ENCODE measurements at places on chromosomes 6 and 20.

DNA sequence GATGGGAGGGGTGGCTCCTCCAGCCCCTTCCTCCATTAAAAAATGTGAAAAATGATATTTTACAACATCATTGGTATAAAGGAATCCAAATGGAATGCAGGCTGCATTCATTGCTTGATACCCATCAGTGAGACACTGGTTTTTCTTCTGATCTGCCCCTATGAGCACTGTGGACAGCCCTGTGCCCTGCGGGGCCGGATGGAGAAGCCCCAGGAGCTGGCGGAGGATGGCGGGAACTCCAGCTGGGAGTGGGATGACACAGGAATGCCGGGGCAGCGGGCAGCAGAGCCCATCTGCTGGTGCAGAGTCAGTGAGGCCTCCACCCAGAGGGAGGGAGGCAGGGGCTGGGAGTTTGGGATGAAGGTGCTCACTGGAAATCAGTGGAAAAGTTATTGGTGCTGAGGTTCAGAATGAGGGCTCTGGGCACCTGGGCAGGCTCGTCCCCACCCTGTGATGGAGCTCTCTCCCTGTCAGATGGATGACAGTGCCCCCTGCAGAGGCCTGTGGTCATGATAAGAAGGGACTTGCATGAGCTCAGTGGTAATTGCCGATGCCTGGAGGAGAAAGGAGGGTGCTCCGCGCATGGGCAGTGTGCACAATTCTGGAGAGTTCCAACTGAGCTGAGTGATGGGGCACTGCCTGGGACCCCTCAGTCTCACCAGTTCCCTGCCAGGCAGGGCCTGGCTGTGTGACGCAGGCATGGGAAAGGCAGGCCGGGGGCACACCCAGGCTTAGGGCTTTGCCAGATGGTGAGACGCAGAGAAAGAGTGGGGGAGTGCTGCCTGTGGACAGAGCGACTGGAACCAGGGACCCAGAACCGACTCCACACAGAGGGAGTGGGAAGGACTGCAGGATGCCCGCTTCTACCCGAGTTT is 23.2 kb downstream of the CTCFL start:
- DNase-seq, result peak; percentile 72

DNA sequence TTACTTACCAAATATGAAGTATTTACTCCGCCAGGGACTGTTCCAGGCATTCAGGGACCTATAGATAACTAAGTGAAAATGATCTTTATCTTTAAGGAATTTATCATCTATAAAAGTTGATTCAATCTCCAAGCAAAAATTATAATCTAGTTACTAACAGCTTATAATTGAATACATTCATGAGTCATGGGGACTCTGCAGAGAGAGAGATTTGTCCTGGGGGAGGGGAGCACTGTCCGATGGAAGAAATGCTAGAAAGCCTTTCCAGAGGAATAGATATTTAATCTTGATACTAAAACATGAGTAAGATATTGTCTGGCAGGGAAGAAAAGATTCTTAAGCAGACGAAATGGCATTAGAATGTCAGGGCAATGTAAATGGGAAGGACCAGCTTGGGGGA is 139.3 kb downstream of the CD164 start:
- no peak for DNase-seq

GRCh38 chr6:49888742-49889431 is 22.6 kb upstream of the CRISP1 start:
- DNase-seq, result no peak

DNA sequence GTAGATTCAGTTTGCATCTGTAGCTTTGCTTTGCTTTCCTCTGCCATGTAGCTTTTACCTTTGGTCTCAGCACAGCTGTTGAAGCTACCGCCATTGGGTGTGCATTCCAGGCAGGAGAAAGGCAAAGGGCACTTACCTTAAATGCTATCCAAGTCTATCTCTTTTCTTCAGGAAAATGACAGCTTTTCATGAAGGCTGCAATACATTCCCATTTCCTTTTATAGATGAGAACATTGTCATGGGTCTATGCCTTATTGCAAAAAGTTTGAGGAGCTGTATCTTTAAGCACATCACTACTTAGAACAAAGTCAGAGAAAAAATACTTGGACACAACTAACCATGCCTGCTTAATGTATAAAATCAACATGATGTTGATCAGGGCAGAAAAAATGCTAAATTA is 266.8 kb downstream of the DOK5 start:
- DNase-seq, result no peak

GRCh38 chr20:44930517-44931168 is 20.8 kb downstream of the PABPC1L start:
- no peak for DNase-seq

DNA sequence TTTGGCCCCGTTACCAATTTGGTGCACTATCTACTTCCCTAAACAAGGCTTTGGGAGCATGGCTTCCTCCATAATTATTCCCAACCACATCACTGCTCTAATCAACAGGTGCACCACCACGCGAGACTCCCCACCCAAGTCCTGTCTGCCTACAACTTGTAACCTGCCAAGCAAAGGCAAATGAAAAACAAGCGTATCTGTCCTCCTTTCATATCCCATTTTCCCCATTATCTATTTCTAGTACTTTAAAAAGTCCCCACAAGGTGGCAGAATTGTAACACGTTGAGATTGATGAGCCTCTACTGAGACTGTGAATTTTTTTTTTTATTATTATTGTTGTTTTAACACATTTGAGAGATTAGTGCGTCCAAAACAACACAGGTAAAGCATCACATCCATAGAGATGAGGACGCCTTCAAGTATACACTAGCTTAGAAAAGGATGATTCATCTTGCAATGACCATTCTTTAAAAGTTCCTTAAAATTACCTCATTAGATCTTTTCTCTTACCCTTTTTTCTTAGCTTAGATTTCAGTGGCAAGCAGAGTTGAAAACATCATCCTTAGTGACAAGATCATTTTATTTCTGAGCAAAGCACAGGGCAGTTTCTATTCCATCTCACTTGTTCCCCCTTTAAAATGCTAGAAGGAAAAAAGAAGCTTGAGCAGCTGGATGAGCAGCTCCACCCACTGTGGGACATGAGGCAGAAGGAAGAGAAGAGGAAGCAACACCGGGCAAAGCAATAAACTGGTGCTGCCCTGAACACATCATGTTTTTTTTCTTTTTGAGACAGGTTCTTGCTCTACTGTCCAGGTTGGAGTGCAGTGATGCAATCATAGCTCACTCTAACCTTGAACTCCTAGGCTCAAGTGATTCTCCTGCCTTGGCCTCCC is 210.8 kb downstream of the ARHGAP18 start:
- no peak for DNase-seq

- DNase-seq, result no peak
Observed at GRCh38 chr6:131683479-131683878, 17.7 kb downstream of the OR2A4 start.

GRCh38 chr6:1778686-1779235 is 169.0 kb downstream of the FOXC1 start:
- no peak for DNase-seq

GRCh38 chr6:40922281-40922680 is 116.7 kb downstream of the UNC5CL start:
- DNase-seq, result no peak

DNA sequence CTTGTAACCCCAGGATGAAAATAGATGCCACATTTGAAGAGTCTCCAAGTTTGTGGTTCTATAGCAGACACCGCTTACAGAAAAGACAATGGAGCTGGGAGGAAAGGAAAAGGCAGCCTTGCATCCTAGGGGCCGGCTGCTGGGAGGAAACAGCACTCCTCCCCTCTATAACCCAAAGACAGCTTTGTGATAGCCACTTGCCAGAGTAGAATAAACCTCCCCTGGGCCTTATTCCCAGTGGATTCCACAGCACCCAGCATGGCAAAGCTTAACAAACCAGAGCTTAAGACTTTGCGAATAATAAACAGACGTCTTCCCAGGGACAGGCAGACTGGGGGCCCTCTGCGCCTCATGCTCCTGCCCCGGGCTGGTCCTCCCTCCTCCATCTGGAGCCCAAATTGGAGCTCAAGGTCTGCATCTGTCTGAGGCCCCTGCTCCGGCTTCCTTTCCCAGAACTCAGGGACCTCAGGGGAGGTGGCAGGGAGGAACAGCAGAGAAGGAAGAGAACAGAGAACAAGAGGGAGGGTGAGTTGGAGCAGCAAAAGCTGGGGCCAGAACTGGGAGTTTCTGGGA is 8.8 kb upstream of the TAF8 start:
- no peak for DNase-seq

DNA sequence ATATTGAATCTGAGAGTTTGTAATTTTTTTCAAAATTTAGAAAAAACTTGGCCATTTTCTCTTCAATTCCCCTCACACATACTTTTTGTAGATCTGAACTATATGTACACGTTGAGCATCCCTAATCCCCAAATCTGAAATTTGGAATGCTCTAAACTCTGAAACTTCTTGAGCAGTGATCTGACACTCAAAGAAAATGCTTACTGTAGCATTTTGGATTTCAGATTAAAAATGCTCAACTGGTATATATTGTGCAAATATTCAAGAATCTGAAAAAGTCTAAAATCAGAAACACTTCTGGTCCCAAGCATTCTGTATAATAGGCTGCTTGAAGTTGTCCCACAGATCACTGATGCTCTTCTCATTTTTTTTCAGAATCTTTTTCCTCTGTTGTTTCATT is 78.8 kb upstream of the ZBTB24 start:
- DNase-seq, result no peak

DNA sequence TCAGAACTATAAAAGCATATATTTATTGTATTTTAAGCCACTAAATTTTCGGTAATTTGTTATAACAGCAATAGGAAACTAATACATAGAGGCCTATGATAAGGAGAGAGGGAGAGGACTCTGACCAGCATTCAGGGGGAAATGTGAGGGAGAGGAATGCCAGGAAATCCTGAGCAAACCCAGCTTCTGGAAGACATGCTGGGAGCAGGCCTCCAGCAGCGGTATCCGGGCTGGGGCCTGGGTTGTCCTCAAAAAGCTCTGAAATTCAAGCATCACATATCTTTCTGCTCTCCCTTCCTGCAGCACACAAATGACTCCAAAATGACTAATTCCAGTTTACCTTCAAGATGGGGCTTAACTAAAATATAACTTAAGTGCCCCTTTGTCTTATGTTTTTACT is 33.4 kb upstream of the RIMS1 start:
- DNase-seq, result no peak

GRCh38 chr6:75157336-75157735 is 48.5 kb downstream of the COL12A1 start:
- DNase-seq, result no peak

DNA sequence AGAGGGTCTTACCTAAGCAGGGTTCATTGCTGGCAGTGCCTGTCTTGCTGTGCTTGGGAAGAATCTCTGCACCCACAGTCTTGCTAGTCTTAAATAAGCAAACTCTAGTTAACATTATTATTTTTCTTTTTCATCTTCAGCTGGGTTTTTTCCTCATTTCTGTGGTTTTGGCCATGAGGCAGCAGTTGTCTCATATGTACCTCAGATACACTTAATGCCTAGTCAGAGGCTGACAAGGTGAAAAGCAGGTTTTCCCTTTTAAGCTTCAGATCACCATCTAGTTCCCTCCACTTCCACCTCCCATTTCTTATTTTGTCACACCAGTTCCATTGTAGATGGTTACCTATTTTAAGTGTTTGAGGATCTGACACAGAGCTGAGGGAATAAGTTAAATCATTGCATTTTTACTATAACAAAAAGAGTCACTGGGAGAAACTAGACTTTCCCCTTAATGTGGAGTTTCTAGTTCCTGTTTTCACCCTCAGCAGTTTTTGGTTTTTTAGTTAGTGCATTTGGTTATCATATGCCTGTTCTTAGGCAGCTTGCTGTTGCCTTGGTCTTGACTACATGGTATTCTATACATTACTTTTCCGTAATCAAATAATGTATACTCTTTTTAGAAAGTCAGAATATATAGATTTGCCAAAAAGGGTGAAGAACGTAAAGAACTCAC is 46.0 kb downstream of the AFDN start:
- no peak for DNase-seq

DNA sequence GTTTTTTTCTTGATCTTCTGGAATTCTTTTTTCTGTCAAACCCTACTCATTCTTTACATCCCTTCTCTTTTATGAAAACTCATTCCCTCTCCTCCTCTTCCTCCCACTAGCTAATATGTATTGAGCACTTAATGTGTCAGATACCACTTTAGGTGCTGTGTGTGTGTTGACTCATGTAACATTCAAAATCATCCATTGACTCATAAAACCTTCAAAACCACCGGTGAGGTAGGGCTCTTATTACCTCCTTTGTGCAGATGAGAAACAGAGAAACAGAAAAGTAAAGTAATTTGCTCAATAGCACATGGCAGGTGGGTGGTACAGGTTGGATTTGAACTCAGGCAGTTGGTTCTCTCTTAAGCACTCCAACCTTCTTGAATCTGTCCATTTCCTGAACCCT is 136.3 kb upstream of the NEDD9 start:
- DNase-seq, result no peak

DNA sequence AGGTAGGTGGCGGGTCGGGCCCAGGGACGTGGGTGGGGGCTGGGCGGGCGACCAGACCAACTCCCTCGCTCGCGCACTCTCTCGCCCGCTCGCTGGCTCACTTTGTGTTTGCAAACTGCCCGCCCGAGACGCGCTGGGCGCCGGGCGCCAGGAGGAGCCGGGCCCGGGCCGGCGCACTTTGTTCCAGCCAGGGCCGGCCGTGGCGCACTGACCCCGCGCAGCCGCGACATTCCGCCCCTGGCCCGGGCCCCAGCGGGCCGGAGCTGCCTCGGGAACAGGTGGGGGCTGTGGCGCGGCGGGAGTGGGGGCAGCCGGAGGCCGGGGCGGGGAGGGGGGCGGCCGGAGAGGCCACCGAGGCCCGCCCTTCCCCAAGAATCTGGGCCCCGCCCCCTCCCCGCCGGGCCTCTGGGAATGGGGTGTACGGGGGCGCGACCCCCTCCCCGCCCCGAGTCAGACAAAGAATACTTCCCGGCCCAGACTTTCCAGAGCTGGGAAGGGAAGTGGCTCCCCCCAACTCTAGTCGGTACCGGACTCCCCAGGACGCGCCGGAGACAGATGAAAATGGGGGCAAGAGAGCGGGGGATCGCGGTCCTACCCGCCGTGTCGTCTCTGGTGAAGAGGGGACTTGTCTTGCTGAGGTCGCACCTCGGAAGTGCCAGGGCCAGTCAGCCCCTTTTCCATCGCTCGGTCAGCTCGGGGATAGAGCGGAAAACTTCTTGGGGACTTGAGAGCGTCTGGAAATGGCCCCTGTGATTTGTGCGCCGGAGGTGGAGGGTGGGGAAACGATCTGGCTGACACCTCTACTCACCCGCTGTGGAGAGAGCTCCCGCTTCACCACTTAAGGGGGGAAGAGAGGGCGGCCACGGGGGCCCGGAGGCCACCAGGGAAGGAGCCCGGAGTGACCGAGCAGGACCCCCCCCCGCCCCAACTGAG is 951 bp downstream of the FOXP4 start:
- DNase-seq, result no peak

DNA sequence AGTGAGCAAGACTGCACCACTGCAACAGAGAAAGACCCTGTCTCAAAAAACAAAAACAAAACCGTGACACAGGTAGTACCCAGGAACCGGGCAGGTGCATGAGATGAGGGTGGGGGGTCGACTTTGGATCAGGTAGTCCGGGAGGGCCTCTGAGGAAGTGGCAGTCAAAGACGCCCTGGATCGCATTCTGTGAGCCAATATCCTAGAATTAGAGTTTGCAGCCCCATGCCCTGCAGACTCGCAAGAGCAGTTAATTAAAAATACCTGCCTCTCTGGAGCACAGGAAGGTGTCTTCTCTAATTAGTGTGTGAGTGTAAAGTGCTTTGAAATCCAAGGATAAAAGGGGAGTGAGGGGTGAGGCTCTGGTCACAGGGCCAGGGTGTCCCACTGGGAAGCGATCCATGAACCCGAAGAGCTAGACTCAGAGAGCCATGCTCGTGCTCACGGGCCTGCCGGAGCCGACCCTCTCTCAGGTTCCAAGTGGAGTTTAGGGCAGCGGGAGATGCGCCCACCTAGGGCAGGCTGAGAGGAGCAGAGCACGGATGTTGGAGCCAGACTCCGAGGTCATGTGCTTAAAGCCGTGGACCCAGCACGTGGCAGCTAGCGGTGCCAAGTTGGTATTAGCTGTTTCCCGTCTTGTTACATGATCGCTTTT is 74.7 kb upstream of the PTPN1 start:
- DNase-seq, result no peak

Measured in lower leg skin (tissue), 4 donors.